ENCODE measurements at places on chromosomes 6 and 20.
A peak's percentile ranks its signal among the peaks of the same experiment; 100 is the strongest.

DNA sequence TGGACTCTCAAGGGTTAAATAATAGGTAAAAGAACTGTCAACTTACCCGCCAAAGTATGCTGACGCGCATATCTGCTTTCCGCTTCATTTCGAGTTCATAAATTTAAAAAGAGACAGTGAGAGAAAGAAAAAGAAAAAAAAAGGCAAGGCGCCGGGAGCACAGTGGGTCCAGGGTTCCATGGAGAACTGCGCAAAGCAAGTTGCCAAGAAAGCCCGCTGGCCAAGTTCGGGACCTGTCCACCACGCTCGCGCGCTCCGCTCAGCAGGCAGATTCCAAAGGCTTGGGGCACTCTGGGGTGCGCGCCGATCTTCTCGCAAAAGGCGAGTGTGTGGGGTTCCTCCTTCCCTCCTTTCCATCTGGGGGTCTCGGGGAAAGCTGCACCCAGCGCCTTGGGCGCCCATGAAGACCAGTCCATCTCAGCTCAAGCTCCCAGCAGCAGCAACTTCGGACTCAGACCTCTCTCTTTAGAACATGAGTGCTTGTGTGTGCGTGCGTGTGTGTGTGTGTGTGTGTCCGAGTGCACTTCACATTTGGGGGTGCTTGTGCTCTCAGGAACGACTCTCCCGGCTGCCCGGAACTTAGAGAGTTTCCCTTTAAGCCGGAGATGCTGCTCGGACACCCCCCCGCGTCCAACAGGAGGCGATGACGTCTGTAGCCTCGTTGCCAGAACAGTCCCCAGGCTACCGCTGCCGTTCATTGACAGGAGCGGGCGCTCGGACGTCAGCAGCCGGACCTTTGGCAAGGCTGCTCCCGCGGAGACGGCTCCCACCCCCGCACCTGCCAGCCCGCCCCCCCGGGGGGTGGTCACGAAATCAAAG lies 180.0 kb downstream of the TBXT start:
- DNase-seq = peak; percentile 24

GRCh38 chr6:12490904-12491571 lies 200.9 kb downstream of the EDN1 start:
- DNase-seq = no peak

DNA sequence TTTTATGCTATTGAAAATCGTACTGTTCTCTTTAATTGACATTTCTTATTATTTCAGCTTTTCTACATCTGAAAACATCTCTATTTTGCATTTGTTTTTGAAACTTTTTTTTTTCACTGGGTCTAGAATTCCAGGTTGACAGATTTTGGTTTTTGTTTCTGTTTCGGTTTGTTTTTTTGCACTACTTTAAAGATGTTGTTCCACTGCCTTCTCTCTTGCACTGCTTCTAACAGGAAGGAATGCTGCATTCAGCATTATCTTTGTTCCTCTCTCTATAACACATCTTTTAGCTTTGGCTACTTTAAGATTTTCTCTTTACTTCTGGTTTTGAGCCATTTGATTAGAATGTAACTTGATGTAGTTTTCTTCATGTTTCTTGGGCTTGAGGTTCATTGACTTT lies 20.1 kb upstream of the SLC17A1 start:
- DNase-seq = no peak

DNA sequence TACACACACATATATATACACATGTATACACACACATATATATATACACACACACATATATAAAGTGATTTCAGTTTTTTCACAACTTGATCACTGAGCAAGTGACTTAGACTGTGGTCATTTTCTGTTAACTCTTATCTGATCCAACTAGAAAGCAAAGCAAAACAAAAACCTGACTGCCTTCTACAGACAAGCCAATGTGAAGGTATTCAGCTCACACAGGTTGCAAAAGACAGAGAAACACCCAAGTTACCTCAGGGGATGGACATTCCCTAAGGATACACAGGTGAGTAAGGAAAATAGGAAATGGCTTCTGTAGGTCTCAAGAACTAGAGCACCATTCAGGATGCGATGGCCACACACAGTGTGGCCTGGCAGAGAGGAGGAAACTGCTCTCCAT lies 58.4 kb upstream of the IER3 start:
- no peak for DNase-seq

DNA sequence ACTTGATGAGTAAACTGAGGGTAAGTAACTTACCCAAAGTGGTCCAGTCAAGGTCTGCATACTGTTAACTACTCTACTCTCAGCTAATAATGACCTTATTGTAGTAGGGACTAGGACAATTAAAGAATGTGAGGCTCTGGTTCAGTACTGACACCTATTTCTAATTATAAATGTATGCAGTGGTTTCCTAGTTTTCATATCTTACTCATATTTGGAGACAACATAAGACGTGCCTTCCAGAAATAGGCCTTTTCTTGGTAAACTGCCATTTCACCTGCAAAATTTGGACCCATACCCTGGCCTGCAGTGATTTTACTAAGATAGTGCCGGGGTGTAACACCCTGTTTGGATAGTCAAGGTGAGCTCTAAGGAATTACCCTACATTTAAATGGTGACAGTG lies 24.7 kb downstream of the GJA1 start:
- no peak for DNase-seq

- peak; percentile 61 for DNase-seq
Measured at GRCh38 chr6:128725271-128726233, 157.4 kb upstream of the LAMA2 start.
